ENCODE measurements at places on chromosomes 7 and 10. TPM values are rescaled to one million over a fixed set of nuclear protein-coding genes. Genes with fewer than 3 reads are reported as not detected.
A peak's percentile ranks its signal among the peaks of the same experiment; 100 is the strongest.

- no peaks in the 10 kb centered on the region for H3K36me3 ChIP-seq
- H3K27ac ChIP-seq: peak within 1 kb of the TSS; percentile 37
- no peaks in the 10 kb centered on the region for H3K4me1 ChIP-seq
- no peak for DNase-seq
Measured at GRCh38 chr7:150631866-150632864, at the start of gene GIMAP6. Gene GIMAP6 (minus strand): TSS chr7:150632385. CDS start chr7:150630142, 2,243 bp downstream.

GRCh38 chr7:358352-358751 is 68.4 kb downstream of the FOXL3 start:
- peaks cover 15% of the 10 kb centered on the region for H3K4me1 ChIP-seq
- H3K27me3 ChIP-seq: no peaks in the 10 kb centered on the region
- H3K27ac ChIP-seq: no peak overlapping the region

- DNase-seq: no peak
- no peak overlapping the region for H3K4me3 ChIP-seq
- H3K27ac ChIP-seq: no peak overlapping the region
- no peaks in the 10 kb centered on the region for H3K4me1 ChIP-seq
- H3K36me3 ChIP-seq: no peaks in the 10 kb centered on the region
Measured at GRCh38 chr7:84060000-84060399, 134.6 kb downstream of the SEMA3A start.

- H3K36me3 ChIP-seq: no peaks in the 10 kb centered on the region
- peaks cover 7% of the 10 kb centered on the region for H3K4me1 ChIP-seq
- no peaks in the 10 kb centered on the region for H3K27me3 ChIP-seq
- no peak for DNase-seq
- no peak overlapping the region for H3K4me3 ChIP-seq
- no peak overlapping the region for H3K27ac ChIP-seq
Measured at GRCh38 chr7:64874114-64874513, 29.0 kb upstream of the ZNF273 start.

AKR1D1 gene
- not detected for total RNA-seq

GRCh38 chr7:26627891-26628341 is 236.5 kb downstream of the SKAP2 start:
- H3K4me3 ChIP-seq: no peak overlapping the region
- no peak for DNase-seq
- no peaks in the 10 kb centered on the region for H3K36me3 ChIP-seq
- H3K27me3 ChIP-seq: no peaks in the 10 kb centered on the region
- no peak overlapping the region for H3K27ac ChIP-seq

MRPS17 gene
- 8.8 TPM for total RNA-seq

All from body of pancreas (tissue), 4 donors.